SIG-M5 (cell line): ENCODE measurements at places on chromosomes 5 and 9.

- no peak for DNase-seq
Measured at GRCh38 chr5:127967323-127967982, 116.1 kb upstream of the SLC12A2 start.

- no peak for DNase-seq
Measured at GRCh38 chr9:75870450-75870849, 20.0 kb upstream of the PCSK5 start.

DNA sequence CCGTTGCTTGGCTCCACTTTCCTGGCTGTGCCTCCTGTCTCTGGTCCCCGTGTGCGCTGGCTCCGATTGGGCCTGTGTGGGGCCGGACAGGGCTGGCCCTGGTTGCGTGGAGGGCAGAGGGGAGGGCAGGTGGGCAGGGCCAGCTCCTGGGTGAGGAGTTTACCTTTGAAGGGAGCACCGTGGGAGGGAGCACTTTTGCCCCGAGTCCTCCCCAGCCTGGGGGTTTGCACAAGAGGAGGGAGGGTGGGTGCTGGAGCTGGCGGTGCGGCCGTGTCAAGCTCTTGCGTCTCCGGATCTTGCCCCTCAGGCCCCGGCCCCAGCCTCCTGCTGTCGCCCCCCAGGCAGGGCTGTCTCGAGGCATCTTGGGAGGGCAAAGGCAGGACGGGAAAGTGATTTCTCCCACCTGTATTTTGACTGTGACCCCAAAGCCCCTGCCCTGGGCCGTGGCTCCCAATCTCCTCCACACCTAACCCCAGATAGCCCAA is 48.3 kb upstream of the EXOC3 start:
- no peak for DNase-seq

DNA sequence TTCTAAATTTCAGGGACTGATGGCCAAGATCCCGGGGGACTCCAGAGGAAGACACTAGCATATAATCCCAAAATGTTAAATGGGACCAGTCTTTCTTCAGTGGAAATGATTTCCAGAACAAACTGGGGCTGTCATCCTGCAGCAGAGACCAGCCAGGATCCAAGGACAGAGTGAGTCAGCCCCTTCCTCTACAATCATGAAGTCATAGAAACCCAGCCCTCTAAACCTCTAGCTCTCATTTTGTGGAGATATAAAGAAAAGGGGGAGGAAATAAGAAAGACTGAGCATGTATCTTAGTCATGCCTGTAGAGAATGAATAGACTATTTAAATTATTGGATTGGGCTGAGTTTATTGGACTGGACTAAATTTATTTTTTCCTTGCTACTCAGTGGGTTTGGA is 318.3 kb downstream of the AGTPBP1 start:
- no peak for DNase-seq

GRCh38 chr5:149418910-149419531 is 39.9 kb upstream of the IL17B start:
- no peak for DNase-seq
